ENCODE measurements at places on chromosomes 1 and 21.
A peak's percentile ranks its signal among the peaks of the same experiment; 100 is the strongest.

DNA sequence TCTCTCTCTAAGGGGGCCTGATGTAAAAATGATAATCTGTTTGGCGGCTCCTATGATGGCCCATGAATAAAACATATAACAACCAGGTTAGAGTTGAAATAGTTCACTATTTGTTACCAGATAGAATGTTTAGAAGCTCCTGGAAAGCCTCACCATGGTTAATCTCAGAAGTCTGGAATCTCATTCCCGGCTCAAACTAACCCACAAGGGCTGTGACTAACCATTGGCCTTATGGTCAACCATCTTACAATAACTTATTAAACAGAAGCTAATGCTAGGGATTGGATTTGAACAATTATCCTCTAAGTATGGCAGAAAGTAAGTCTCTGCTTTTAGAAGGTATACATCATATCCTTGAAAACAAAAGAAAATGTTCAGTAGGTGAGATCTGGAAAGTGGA lies 134.1 kb upstream of the ADGRL2 start:
- no peak for DNase-seq

- no peak for DNase-seq
These were observed 3.3 kb downstream of the GPR153 start for GRCh38 chr1:6257541-6258069.

- DNase-seq: no peak
These were observed 52.2 kb downstream of the GREM2 start for GRCh38 chr1:240559781-240560180.

GRCh38 chr1:111505641-111506119 lies 2.2 kb upstream of the ADORA3 start:
- peak; percentile 54 for DNase-seq

GRCh38 chr1:119794876-119795240 lies 16.4 kb downstream of the REG4 start:
- DNase-seq: no peak

GRCh38 chr1:69246710-69247109 lies 321.0 kb upstream of the LRRC7 start:
- DNase-seq: no peak

- DNase-seq: no peak
These were observed 82.5 kb downstream of the NPHP4 start for GRCh38 chr1:5909576-5910275.

- DNase-seq: no peak
These were observed 239.0 kb upstream of the PTBP2 start for GRCh38 chr1:96482616-96483015.

GRCh38 chr1:41021526-41022308 lies at the start of gene SLFNL1:
TSS of gene SLFNL1 (minus strand) at chr1:41021725. CDS start at chr1:41020660, 1,065 bp downstream.
- no peak for DNase-seq

DNA sequence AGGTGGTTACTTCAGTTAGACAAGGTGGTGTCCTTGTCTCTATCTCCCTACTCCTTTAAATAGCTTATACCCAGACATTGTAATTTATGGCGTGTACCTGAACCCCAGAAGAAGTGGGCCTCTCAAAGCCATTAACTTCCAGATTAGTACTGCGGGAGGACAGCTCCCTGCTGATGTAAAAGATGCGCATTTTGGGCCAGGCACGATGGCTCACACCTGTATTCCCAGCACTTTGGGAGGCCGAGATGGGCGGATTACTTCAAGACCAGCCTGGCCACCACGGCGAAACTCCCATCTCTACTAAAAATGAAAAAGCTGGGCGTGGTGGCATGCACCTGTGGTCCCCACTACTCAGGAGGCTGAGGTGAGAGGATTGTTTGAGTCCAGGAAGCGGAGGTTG lies 15.0 kb upstream of the PLEKHM2 start:
- DNase-seq: no peak

DNA sequence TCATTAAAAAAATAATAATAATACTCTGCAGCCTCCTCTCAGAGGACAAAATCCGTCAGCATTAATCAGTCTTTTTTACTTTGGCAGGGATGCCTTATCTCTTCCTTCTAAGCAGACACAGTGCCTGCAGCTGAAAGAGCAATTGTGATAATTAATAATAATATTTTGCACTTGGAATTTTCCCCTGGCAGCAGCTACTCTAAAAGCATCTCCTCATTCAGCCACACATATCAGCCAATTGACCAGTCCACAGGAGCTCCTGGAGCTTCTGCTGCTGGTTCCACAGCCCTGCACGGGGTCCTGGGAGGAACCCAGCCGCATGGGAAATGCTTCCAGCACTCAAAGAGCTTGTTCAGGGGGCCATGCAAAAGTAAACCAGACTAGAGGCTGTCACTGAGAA lies 31.0 kb upstream of the VWA5B1 start:
- DNase-seq: no peak

GRCh38 chr1:47323599-47324031 lies 9.7 kb upstream of the STIL start:
- DNase-seq: no peak

DNA sequence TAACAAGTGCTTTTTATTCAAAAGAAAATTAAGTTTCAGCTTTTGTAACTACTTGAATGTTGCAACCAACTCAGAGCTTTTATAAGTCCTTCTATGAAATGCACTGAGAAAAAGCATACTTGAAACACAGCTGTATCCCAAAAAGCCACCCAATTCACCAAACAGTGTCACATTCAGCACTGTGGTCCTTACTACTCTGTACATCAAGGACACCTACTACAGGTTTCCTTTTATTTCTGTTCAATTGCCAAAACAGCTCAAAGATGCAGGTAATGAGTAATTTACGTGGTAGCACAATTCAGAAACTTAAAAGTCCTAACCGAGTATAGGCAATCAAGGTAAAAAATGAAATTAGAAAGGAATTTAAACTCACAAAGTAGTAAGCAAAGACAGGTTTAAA lies 2.5 kb downstream of the EIF4G3 start:
- no peak for DNase-seq

DNA sequence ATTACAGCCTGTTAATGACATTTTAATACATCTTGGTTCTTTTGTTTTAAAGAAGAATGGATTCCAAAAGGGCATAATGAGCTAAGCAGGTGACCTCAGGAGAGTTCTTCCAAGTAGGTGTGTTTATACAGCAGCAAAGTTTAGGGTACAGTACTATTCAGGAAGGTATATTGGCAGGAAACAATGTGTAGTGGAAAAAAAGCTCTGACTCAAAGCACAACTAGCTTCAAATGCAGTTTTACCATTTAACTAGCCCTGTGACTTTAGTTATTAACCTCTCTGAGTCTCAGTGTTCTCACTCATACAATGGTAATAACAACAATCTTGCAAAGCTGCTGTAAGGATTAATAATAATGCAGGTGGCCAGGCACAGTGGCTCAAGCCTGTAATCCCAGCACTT lies 29.9 kb downstream of the FAF1 start:
- DNase-seq: no peak

GRCh38 chr1:212760126-212760823 lies 31.3 kb downstream of the NSL1 start:
- DNase-seq: peak; percentile 83

GRCh38 chr1:202621446-202621845 lies 88.8 kb downstream of the SYT2 start:
- no peak for DNase-seq

DNA sequence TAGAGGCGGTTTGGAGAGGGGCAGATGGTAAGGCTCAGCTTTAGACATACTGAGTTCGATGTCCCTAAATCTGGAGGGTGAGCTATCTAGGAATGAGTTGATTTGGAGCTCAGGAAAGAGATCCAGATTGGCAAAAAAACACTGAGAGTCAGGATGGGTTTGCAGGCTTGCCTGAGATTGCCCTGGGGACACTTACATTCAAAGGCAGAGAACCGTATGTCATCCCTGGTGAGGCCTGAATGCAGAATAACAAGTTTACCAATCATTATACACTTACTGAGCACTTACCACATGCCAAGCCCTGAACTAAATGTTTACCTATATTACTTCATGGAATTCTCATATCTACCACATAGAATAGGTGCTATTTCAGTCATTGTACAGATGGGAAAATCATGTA lies 27.5 kb downstream of the TFAP2E start:
- DNase-seq: no peak

DNA sequence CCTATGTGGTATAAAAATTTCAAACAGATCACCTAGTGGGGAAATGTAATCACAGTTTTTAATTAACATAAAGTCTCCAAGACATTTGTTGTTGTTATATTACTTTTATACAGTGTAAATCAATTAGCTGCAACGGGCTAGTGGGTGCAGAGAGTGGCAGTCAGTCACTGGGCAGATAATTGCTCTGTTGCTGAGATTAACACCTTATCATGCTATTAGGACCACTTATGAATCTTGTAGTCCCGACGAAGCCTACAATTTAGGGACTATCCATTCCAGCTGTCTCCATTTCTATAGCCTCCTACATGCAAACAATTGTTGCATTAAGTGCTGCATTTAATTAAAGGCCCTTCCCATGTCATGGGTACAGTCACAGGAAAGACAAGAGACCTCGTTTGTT lies 158.9 kb upstream of the PROX1 start:
- DNase-seq: no peak

DNA sequence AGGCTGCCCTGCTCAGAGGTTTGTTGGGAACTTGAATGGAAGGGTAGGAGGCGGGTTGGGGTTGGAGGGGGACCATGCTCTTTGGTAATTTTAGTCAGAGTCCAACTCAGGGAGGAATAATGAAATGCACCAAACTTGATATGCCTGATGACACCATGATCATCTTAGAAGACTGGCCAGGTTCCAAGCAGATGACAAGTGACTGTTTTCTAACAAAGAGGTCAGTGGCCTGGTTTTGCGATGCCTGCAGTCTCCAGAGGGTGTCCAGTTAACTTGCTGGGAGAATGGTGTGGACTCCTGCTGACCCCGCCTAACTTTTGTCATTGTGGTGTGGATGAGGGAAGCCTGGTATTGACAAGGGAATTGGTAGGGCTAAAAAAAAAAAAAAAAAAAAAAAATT lies 12.4 kb downstream of the VANGL1 start:
- no peak for DNase-seq

DNA sequence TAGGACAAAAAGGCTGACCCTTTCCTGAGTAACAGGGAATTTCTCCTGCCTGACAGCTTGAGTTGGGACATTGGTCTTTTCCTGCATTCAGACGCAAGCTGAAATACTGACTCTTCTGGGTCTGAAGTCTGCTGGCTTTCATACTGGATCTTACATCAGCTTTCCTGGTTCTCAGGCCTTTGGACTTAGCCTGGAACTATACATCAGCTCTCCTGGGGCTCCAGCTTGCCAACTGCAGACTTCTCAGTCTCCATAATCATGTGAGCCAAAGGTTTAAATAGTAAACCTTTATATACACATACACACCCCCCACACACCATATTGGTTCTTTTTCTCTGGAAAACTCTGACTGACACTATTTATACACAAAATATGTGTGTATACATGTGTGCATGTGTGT lies 59.0 kb upstream of the KCND3 start:
- DNase-seq: no peak

DNA sequence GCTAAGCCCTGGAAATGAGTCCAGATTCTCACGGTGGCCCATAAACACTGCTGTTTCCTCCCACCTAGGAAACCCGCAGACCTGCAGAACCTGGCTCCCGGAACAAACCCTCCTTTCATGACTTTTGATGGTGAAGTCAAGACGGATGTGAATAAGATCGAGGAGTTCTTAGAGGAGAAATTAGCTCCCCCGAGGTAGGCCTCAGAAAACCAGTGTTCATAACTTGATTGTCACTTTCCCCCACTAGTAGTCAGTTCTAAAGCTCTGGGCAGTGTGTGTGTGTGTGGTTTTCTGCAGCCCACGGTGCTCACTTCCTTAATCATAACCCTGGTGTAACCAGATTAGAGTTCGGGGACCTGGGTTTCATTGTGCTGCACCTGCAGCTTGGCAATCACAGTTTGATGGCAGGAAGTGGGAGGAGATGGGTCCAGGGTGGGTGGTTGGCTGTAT lies 39.1 kb downstream of the CLIC6 start:
- DNase-seq: peak; percentile 83

DNA sequence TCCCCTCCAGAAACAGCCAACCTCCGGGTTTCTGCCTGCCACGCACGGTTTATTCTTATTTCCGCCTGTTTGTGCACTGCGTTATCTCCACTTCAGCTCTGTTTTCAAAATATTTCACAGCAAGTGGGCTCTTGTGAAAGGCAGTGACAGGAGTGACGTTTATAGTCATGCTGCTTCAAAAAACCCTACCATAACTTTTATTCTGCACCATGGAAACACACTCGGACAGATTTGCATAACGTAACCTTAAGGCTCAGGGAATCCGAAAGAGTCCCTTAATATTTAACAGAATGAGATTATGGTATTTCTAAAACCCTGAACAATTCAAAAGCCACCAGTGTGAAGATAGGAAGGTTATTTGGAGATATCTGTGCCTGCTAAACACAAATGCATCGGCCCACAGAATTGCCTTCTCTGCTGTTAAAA lies 782 bp upstream of the SDE2 start:
- no peak for DNase-seq

DNA sequence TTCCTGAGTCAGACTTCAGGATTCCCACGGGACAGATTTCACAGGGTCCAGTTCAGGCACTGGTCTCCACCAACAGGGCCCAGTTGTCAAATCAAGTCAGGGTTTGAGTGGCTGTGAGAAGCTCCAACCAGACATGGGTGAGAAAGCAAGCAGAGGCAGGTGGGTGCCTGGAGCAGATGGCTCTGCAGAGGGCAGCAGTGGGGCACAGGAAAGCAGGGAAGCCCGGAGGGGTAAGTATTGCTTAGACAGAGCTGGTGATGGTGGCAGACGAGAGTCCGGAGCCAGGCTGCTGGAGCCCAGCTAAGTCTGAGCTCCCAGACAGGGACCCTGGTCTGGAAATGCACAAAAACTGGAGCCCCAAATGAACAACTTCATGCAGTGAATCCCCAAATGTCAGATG lies 40.4 kb downstream of the RIMS3 start:
- peak; percentile 62 for DNase-seq

DNA sequence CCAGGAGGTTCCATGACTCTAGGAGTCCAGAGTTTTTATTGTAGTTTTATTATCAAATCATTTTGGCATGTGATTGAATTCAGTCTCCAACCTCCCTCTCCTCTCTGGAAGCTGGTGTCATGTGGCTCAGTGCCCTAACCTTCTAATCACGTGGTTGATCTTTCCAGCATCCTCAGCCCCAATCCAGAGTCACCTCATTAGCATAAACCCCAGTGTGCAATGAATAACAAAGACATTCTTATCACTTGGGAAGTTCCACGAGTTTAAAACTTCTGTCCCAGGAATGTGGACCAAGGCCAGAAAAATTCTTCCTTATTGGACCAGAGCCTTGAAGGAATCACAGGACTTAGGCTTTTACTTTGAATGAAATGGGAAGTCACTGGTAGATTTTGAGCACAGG lies 52.2 kb downstream of the KIRREL1 start:
- no peak for DNase-seq

- DNase-seq: no peak
These were observed 45.7 kb upstream of the ACOT11 start for GRCh38 chr1:54502342-54502741.
